ENCODE measurements at places on chromosomes 6 and 20.

GRCh38 chr20:25020345-25020744, 27.8 kb upstream of the APMAP start:
- DNase-seq: no peak

GRCh38 chr6:88970301-88970700, 6.9 kb upstream of the RNGTT start:
- DNase-seq: no peak

DNA sequence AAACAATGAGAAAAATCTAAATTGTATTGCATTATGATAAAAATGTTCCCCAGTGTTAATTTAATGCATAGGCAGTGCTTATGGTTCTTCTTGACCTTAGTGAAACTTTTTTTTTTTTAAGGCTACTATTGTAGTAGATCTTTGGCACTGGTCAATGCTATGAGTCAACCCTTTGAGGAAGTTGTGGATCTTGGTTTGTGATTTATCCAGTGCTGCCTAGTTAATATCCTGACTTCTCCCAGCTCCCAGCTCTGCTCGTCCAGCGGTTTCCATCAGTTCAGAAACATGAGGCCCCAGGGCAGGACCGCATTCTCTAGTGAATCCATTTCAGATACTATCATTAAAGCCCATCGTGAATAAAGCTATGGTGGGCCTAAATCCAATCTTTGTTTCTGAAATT, 364.5 kb upstream of the JARID2 start:
- peak; percentile 70 for DNase-seq

DNA sequence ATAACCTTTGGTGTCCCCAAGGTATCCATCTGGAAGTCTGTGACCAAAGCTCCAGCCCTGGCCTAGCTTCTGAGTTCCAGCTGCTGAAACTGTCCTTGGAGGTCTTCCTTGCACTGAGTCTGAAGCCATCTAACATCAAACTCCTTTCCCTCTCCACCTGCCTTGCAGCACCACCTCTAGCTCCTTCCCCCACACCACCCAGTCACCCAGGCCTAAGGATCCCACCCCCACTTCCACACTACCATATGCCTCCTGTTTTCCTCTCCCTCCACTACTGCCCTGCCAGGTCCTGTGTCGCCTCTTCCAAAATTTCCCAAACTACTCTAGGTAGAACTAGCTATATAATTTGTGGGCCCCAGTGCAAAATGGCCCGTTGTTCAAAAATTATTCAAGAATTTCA, 10.8 kb upstream of the MATN4 start:
- DNase-seq: no peak

GRCh38 chr6:162602759-162603158, 124.8 kb downstream of the PRKN start:
- DNase-seq: no peak

- DNase-seq: peak; percentile 17
These were observed 406.3 kb upstream of the RGS17 start for GRCh38 chr6:153537422-153537821.

DNA sequence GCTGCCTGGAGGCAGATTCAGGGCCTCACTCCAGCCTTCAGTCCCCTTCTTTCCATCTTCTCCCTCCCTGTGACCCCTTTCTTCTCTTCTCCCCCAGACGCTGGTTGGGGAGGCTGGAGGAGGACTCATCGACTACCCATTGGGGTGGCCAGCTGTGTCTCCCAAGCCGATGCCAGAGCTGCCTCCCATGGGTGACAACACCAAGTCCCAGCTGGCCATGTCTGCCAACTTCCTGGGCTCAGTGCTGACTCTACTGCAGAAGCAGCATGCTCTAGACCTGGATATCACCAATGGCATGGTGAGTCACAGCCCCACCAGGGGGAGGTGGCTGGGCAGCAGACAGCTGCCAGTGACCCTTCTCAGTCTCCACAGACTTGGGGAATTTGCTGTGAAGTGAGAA, 12.9 kb downstream of the BPIFB4 start:
- no peak for DNase-seq

GRCh38 chr6:30135147-30135546, 793 bp upstream of the TRIM40 start:
- no peak for DNase-seq

GRCh38 chr6:12851123-12851695, 134.6 kb downstream of the PHACTR1 start:
- DNase-seq: no peak

DNA sequence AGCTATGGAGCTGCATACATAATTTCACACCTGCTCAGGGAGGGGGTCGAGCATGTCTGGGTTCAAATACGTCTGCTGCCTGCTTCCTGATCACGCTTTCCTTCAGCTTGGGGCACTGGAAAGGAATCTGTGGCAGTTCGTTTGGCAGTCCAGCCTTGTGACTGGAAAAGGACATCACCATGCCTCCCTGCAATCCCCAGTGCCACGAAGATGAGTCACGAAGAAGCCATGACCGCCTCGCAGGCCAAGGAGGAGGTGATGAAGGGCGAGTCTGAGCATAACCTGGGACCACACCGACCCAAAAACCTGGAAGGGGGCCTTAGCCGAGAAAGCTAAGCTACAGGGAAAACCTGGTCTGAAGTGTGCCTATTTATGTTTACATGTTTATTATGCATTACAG, 13.1 kb downstream of the JAG1 start:
- no peak for DNase-seq

DNA sequence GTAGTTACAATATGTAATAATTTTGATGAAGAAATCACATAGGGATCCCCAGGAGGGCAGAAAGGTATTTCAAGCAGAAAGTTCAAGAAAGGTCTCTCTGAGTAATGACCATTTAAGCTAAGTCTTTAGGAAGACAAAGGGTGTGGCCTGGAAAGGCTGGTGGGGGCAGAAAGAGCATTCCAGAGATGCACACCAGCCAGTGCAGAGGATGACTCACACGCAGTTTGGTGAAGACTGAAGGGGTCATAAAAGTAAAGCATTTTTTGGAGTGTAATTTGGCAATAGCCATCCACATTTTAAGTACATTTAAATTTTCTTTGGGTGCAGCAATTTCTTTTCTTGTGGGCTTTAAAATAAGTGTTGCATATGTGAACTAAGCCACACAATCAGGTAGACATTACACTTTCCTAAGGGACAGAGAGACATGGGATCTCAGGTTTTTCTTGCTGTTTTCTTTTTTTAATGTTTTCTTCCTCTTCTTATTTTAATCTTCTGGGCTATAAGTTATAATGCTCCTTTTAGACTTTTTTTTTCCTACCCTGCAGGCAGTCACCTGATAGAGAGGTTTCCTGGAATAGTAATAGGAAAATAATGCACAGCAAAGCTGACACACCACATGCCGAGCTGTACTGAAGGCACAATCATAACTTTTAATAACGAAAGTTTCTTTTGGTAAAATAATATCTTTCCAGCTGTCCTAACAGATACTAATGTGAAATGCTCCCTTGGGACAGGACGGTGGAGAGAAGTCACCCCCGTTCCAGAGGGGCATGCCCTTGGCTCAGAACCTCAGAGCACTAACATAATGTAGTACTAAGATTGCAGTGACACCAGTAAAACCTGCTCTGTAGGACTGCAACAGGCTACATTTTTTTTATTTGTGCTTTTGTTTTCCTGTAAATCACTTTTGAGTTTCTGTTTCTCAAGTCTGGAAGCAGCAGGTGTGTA, 49.6 kb upstream of the PTPRK start:
- DNase-seq: peak; percentile 81

GRCh38 chr6:97462938-97463598, 180.1 kb upstream of the MMS22L start:
- DNase-seq: no peak

DNA sequence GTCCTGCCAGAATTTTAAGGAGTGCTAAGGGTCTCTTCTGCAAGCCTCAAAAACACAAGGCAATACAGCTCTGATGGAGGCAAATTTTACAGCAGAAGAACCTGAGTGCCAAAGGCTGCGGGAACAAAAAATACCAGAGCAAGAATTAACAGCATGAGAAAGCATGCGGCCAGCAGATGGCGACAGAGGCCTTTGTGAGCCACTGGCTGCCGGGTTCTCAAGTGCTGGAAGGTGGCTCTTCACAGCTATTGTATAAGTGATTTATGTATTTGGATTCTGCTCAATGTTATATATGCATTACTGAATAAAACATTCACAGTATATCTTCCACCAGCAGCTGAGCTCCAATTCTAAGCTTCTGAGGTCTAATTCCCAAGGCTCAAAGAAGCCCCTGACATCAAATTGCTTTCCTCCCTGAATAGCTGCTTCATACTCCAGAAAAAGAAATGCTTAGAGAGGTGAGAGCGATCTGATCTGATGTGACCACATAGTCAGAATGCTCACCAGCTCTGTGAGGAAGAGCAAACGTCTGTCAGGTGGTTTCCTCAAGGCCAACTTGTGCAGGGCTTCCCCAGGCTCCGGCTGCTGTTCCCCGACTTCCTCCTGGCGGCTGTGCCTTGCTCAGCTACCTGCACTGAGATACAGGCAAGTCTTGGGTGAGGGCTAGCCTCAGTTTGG, 58.6 kb downstream of the PPP1R3G start:
- peak; percentile 76 for DNase-seq

GRCh38 chr20:8901237-8902025, 167.5 kb upstream of the PLCB4 start:
- DNase-seq: no peak

DNA sequence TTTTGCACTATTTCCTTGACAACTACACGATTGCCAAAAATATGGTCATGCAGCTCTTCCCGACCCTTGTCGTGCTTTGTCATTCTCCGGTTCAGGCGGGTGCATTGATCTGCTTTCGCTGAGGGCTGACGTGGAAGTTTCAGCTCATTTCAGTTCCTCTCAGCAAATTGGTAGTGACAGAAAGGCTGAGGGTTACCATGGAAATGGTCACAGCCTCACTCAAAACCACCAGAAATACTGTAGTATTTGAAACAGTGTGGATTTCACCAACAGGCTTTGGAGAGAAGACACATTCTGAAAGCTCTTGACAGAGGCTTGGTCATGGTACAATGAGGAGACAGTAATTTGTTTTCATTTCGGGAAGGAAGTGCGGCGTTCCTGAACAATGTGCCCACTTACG, 99.7 kb upstream of the EXOC2 start:
- no peak for DNase-seq

DNA sequence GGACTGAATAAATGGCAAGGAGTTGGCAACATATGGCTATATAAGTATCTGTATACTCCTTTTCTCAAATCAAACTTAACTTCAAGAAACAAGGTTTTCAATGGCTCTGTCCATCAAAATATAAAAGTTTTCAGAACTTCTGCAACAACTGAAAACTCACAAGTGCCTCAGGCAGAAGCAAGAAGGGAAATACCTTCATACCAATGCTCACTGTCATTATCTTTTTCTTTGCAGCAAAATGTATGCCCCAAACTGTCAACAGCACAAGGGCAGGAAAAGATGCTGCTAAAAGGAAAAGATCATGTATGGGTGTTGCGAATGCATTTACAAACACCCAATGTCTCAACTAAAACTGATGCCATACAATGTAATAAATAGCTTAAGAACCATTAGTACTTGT, 45.9 kb downstream of the PTPRK start:
- DNase-seq: peak; percentile 51

- peak; percentile 98 for DNase-seq
These were observed 181.5 kb upstream of the TCF21 start for GRCh38 chr6:133707456-133707855.

GRCh38 chr20:63821811-63822210, 9.3 kb downstream of the ZBTB46 start:
- no peak for DNase-seq

GRCh38 chr6:108632441-108632840, 71.7 kb downstream of the FOXO3 start:
- DNase-seq: no peak

DNA sequence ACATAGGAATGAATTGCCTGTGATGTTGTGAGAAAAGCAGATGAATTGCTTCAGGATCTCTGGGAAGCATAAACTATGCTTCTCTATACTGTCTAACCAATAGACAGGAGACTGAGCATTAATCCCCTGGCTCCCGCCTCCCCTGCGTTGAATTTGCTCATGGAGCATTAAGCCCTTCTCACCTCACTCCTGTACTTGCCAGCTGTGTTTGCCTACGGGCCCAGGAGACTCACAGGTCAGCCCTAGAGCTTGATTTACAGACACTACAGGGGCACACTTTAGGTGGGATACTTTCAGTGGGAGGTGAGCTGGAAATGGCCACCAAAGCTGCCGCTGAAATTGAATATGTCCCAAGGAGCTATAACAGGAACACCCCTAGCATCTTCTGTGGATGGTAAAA, 418.7 kb downstream of the CBLN4 start:
- DNase-seq: no peak

GRCh38 chr6:154738551-154738961, 5.3 kb downstream of the SCAF8 start:
- DNase-seq: peak; percentile 44

DNA sequence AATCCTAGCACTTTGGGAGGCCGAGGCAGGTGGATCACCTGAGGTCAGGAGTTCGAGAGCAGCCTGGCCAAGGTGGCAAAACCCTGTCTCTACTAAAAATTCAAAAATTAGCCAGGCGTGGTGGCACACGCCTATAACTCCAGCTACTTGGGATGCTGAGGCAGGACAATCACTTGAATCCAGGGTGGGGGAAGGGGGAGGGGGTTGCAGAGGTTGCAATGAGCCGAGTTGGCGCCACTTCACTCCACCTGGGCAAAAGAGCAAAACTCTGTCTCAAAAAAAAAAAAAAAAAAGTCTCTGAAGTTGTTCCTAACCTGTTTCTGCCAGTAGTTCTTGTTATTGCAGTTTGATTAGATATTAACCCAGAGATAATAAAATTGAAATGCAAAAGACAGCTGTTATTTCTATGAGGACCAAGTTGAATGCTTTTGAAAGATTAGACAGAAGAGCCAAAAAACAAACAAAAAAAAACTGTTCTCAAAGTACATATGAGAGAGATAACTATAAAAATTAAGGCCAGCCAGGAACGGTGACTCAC, 22.6 kb downstream of the PIGU start:
- no peak for DNase-seq

- no peak for DNase-seq
These were observed 50.3 kb upstream of the ADGRF4 start for GRCh38 chr6:47648031-47648430.

GRCh38 chr20:55456316-55456940, 548.9 kb downstream of the CBLN4 start:
- DNase-seq: no peak

- DNase-seq: no peak
These were observed 90.6 kb downstream of the PAX1 start for GRCh38 chr20:21796059-21796458.

DNA sequence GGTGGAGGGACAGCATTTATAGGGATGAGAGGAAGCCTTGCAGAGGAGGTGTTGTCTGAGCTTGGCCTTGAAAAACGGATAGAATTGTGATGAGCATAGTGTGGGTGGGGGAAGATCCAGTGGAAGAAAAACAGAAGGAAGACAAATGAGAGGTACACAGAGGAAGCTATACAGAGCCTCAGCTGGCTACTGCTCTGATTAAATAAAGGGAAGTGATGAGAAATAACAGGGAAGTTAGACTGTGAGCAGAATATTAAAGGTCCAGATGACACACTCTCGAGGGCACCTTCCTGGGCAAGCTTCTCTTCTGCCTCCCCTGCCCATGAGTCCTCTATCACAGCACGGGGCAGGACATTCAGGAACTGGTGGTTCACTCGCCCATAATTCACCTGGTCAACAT, 182.3 kb downstream of the KIF16B start:
- DNase-seq: no peak

All from iris pigment epithelial cell (primary cell).